A172 (cell line): ENCODE measurements at places on chromosomes 1 and 21.

- no peak for DNase-seq
These were observed 104.2 kb upstream of the PROX1 start for GRCh38 chr1:213883618-213884017.

- DNase-seq, result no peak
These were observed 310.6 kb downstream of the LRRIQ3 start for GRCh38 chr1:73887412-73887811.

GRCh38 chr1:190479050-190479397 is 1.4 kb upstream of the BRINP3 start:
- DNase-seq, result no peak

GRCh38 chr1:186531561-186532165 is 70.7 kb upstream of the PDC start:
- DNase-seq, result peak; percentile 19

GRCh38 chr1:153348511-153349362 is at the start of gene PGLYRP4:
TSS of gene PGLYRP4 (minus strand) at chr1:153348841. CDS start at chr1:153347932, 909 bp downstream.
- DNase-seq, result no peak

DNA sequence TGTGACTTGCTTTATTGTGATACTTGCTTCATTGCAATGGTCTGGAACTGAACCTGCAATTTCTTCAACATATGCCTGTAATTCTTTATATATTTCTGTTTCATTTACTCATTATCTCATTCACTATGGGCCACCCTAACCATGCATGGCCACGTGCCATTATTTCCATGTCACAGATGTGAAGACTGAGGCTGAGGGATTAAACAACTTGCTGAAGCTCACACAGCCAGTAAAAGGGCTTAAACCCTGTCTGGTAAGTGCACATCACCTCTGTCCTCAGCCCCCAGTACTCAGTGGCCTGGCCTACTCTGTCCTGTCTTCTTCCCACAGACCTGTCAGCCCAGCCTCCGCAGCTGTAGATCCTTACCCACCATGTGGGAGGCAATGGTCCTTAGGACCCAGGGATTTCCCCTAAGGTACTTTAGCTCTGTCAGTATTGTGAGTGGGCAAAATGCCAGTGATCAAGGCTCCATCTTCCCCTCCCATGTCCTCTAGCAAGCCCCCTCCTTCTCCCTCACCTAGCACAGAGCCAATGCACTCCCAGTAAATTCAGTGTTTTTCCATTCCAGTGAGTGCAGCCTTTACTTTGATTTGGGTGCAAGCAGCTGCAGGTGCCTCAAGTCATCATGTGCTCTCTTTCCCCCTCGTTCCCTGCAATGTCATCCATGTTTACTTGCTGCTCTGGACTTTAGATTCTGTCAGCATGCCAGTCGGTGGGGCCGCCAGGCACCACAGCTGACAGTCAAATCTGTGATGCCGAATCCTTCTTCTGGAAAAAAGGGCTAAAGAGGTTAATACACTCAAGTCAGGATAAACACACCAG is 228.2 kb upstream of the PROX1 start:
- no peak for DNase-seq

DNA sequence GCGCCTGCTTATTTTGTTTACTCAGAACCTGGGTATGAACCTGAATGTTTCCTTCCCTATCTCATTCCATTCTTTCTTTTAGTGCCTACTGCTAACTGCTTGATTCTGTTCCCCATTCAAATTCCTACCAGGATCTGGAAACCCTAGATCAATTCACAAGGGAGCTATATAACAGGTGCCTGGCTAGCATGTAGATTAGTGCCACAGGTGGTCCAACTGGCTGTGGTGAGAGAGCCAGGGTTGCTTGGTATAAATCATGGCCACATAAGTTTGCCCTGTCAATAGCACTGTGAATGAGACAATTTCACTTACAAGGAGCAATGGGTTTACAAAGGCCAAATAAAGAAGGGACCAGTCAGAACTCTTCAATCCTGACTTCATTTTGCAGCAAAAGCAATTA is 6.6 kb upstream of the PRPF38B start:
- DNase-seq, result no peak

GRCh38 chr1:162003830-162004215 is 19.8 kb downstream of the OLFML2B start:
- DNase-seq, result peak; percentile 89

GRCh38 chr1:17139637-17140036 is 20.4 kb upstream of the PADI2 start:
- DNase-seq, result no peak

- DNase-seq, result no peak
These were observed 115.7 kb downstream of the CENPF start for GRCh38 chr1:214718724-214719123.

GRCh38 chr1:151504759-151505158 is 6.4 kb upstream of the CGN start:
- DNase-seq, result no peak

DNA sequence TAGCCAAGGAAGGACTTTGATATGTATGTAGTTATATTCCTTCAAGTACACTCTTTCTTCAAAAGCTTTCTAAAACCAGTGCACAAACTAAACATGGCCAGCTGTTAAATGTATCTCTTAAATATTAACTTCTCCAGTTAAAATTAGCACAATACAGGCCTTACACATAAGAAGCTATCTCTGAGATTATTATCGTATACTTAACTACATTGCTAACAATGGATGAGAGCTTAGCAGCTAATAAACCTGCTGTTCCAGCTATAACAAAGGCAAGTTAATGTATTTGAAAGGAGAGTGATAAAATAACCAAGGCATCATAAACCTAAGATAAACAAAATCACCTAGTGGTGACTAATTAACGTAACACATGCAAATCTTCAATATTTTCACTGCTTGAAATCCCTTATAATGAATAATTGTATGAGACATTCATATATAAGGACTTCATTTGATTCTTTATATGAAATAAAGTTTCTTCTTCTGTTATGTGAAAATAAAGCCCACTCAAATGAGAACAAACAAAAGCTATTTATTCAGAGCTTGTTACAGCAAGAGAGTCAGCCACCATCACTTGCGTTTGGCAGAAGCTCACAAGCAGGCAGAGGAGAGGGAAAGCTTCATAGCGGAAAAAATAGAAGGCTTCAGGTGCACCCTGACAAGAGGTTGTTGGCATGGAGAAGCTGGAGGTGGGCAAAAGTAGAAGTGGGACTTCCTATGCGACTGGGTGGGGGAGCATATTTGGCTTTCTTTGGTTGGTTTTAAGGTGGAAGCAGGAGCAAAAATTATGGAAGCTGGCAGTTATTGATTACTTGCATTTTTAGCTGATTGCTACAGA is 274.1 kb upstream of the CHRM3 start:
- DNase-seq, result no peak

- DNase-seq, result no peak
These were observed 756 bp downstream of the RLF start for GRCh38 chr1:40161888-40162397.

DNA sequence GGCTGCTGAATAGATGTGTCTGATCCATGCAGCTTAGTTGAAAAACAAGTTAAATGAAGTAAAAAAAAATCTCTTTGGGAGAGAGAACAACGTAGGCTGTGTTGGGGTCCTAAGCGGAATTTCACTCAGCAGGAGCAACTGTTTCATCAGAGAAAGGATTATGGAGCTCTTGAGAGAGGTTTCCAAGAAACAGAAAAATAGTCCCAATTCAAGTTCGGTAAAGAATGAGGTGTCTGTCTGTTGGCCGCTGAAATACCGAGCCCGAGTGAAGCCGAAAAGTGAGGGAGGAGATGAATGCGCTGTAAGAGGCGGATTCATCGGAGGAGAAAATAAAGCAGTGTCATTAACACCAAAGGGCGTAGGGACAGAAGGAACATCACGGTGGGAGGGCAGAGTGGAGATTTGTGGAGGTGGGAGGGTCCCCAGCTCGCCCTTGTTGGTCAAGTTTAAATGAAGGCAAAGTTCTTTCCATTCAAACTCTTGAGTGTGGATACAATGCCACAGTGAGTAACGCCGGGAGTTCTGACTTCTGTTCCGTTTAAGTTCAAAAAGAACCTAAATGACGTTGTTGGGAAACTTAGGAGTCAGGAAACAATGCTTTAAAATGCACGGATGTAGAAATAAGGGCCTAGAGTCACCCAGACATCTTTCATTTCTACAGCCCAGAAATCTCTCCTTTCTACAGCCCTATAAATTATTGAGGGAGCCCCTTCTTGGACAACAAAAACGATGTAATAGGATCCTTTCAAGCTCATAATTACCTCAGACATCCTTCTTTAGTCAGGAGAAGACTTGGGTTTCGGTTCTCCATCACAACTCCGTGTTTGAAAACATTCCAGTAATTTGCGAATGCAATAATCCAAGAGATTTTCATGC is 15.6 kb upstream of the SLC45A1 start:
- DNase-seq, result no peak

DNA sequence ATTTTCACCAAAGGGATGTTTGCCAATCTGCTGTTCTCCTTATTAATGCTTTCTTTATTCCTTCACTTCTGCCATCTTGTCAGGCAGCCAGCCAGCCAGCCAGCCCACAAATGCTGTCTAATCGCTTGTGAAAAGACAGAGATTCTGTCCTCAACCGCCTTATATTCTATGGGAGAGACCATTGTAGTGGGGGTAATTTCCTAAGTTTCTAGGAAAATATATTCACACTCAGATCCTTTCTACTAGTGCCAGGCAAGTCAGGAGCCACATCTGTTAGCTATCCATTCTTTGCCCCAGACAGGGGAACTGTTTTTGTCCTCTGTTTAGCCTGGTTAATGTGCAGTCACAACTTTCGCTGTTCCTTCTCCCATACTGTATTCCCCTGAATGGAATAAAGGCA is 1023.1 kb downstream of the ADGRL2 start:
- no peak for DNase-seq

- no peak for DNase-seq
These were observed 66.1 kb downstream of the FASLG start for GRCh38 chr1:172724765-172725613.

- peak; percentile 51 for DNase-seq
These were observed 30.5 kb downstream of the KRTAP10-1 start for GRCh38 chr21:44509539-44509938.

GRCh38 chr1:219670426-219671149 is 57.7 kb upstream of the ZC3H11B start:
- DNase-seq, result peak; percentile 39

DNA sequence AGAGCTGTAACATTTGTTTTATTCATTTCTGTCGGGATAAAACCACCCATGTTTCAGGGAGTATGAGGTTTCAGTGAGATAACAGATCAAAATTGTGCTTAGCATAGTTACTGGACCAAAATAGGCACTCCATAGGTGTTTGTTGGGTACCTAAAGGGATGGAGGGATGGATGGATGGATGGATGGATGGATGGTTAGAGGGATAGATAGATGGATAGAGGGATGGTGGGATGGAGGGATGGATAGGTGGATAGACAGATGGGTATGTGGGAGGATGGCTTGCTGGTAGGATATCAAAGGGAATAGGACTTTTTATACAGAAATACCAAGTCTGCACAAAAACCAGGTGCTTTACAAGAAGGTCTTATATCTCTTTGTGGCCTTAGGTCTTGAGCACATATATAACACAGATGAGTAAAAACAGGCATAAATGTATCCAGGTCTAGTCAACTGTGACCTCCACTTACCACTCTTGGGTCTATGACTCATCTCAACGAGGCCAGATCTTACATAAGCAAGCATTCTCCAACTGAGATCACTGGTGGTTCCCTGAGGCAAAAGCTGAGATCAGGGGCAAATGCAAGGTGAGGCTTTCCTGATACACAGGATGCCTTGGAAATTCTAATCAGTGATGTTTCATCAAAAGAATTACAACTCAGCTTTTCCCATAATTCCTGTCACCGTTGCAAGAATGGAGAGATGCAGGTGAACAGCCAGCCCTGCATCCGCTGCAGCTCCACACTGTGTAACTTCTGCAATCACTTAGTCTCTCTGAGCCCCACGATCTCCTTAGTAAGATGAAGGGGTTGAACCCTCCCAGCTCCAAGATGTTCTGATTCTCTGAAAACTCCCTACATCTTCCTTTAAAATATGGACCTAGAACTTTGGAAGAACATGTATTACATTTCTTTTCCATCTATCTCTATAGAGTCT is 32.0 kb downstream of the PTAFR start:
- DNase-seq, result peak; percentile 26
